Stromal cell of bone marrow (primary cell): ENCODE measurements at places on chromosomes 12 and 14.

GRCh38 chr12:91406920-91407341, 224.3 kb upstream of the DCN start:
- DNase-seq, result no peak

DNA sequence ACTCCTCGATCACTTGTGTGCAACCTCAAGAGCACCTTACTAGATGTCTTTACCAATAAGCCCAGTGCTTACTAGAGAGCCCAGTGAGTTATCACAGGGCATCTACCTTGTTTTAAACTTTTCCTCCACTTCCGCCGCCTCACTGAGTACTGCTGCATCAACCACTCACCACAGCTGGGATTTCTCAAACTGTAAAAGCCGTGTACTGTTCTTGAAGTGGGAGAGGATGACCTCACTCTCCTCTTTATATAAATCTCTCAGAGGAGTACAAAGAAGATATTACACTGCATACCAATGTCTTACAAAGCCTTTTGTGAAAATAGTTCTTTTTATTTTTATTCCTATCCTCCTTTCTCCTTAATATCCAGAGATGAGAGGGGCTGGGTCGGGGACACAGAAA, 94.1 kb downstream of the PLCZ1 start:
- peak; percentile 4 for DNase-seq

GRCh38 chr14:102917469-102918211, 4.8 kb upstream of the AMN start:
- DNase-seq, result peak; percentile 15

GRCh38 chr14:91250912-91251311, 6.4 kb upstream of the GPR68 start:
- no peak for DNase-seq

GRCh38 chr12:57090490-57090889, 1.6 kb downstream of the NAB2 start:
- DNase-seq, result no peak

DNA sequence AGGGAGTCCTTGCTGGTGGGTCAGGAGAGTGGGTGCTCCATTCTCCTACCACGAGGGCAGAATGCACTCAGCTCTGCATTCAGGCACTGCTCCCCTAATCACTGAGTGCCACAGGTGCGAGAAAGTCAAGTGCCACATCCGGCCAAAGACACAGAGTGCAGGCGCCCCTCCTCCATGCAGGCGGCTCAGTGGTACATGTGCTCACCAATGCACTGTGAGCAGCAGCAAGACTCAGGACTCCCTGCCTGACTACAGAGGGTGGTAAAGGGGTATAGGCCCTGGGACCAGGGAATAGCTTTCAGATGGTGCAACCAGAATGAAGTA, 32.9 kb downstream of the ZFYVE21 start:
- DNase-seq, result no peak
